ENCODE measurements at places on chromosomes 3 and 15. TPM values are rescaled to one million over a fixed set of nuclear protein-coding genes. Genes with fewer than 3 reads are reported as not detected.

Gene ERC2
- total RNA-seq: 1.8 TPM

Gene NR1D2
- 8.0 TPM for total RNA-seq

Gene OR5K2
- not detected for total RNA-seq

Gene ANKUB1
- total RNA-seq: not detected

Gene ACTRT3
- total RNA-seq: 2.6 TPM

Gene DNAJC19
- 25.7 TPM for total RNA-seq
